RPMI7951 (cell line): ENCODE measurements at places on chromosomes 3 and 15. TPM values are rescaled to one million over a fixed set of nuclear protein-coding genes. Genes with fewer than 3 reads are reported as not detected.

- peak; percentile 64 for DNase-seq
These were observed 768 bp downstream of the UBXN7 start for GRCh38 chr3:196431181-196432136.

GRCh38 chr3:109943181-109943580, 605.8 kb upstream of the DPPA4 start:
- DNase-seq: peak; percentile 31

- DNase-seq: no peak
These were observed 339.1 kb upstream of the POU1F1 start for GRCh38 chr3:87615506-87615905.

Gene ZNF620
- total RNA-seq: 1.4 and 1.5 TPM in 2 replicates

Gene CPN2
- 0.10 TPM in 1 of 2 replicates, not detected in the other for total RNA-seq

- DNase-seq: no peak
These were observed 181.0 kb downstream of the ZBBX start for GRCh38 chr3:167198949-167199600.

DNA sequence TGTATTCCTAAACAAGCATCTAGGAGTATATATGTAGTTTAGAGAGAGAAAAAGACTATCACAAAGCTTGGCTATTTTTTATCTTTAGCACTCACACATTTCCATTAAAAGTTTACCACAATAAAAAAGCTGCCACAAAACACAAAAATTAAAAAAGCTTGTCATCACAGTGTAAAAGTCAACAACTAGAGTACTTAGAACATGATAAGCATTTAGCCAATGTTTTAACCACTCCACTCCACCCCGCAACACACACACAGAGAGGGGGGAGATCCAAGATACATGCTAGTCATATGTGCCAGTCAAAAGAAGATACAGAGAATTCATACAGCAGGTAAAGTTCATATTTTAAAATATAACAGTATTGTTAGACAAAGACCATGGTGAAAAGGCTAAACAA, 79.7 kb downstream of the STAG1 start:
- no peak for DNase-seq

- peak; percentile 94 for DNase-seq
These were observed 105.7 kb downstream of the PPP2R3A start for GRCh38 chr3:136070953-136071949.

Gene ALS2CL
- total RNA-seq: 0.59 and 1.2 TPM in 2 replicates
